ENCODE measurements at places on chromosomes 2 and 18.

GRCh38 chr18:24993628-24994027 lies 358.3 kb downstream of the ZNF521 start:
- no peak for DNase-seq

GRCh38 chr2:65813631-65814173 lies 381.3 kb upstream of the SPRED2 start:
- no peak for DNase-seq

DNA sequence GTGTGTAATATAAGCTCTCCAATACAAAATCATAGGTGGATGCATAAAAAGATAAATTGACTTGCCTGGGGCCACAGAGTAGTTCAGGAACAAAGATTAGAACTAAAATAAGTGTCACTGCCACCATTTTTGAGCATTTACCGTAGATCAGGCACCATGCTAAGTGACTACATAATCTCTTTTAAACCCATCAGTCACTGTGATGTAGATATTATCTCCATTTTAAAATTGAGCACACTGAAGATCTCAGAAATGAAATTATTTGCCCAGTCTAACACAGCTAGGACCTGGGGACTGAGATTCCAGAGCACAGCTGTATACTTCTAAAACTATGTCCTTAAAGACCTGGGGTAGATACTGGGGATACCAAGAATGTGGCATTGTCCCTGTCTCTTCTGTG lies 737.3 kb downstream of the CNTNAP5 start:
- DNase-seq = no peak

DNA sequence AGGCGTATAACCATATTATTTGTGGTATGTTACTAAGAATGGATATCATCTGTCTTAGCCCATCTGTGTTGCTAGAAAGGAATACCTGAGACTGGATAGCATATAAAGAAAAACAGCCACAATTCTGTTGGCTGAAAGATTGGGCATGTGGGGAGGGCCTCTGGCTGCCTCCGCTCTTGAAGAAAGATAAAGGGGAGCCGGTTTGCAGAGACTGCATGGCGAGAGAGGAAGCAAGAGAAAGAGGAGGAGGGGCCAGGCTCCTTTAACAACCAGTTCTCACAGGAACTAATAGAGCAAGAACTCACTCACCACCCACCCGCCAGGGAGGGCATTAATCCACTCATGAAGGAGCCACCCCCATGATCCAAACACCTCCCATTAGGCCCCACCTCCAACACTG lies 29.2 kb upstream of the UXS1 start:
- DNase-seq = no peak

- DNase-seq = no peak
Measured at GRCh38 chr2:190080527-190081049, 18.1 kb upstream of the MSTN start.

DNA sequence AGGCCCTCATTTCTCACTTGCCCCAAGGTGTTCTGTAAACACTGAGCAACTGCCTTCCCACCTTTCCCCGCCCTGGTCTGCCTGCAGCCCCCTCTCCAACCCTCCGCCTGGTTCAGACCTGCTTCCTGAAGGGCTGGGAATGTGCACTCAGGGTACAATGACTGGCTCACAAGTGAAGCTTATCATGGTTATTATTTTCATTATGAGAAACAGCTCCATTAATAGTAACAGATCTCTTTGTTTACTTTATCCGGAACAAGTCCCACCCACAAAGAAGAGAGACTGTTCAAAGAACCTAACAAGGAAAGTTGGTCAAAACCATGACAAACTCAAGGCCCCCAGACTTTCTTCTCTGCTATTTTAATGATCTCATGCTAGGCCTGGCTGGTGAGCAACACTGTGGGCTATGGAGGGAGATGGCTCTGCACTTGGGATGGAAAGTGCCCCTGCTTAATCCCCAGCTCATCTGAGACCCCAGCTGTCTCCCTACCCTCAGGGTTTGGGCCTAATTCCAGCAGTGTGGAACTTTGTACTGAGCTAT lies 36.7 kb downstream of the ARHGAP25 start:
- peak; percentile 72 for DNase-seq

DNA sequence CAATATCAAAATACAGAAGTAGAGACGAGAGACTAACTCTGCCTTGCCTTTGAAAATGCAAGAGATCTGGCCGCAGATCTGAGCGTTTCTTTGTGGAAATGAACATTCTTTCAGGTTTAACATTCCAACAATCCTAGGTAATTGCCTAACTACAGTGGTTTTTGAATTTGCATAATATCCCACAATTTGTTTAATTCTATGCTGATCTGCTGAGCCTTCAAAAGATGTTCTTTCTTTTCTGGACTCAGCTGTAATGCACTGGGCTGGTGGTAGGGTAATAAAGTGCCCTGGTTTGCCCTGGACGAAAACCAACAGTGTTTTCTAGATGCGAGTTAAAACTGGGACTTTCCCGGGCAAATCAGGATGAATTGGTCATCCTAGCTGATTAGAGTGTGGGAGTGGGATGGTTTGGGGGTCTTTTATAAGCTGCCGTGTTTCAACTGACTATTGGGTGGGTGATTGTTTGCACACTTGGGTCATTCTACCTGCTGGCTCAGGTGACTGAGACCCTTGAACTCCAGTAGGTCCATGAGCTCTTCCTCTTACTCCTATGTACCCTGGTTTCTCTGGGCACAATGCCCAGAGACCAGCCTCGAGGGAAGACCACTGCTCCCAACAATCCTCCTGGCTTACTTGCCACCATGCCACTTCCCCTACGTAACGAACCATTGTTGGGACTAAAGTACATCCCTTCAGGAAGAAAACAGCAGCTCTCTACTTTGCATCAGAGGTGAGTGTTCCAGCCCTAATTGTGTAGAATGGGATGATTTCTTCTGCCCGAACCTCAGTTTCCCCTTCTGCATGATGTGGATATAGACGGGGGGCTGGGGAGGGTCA lies 3.4 kb upstream of the PAX8 start:
- DNase-seq = peak; percentile 23

GRCh38 chr18:75677696-75678455 lies 250.4 kb upstream of the SMIM21 start:
- DNase-seq = no peak

DNA sequence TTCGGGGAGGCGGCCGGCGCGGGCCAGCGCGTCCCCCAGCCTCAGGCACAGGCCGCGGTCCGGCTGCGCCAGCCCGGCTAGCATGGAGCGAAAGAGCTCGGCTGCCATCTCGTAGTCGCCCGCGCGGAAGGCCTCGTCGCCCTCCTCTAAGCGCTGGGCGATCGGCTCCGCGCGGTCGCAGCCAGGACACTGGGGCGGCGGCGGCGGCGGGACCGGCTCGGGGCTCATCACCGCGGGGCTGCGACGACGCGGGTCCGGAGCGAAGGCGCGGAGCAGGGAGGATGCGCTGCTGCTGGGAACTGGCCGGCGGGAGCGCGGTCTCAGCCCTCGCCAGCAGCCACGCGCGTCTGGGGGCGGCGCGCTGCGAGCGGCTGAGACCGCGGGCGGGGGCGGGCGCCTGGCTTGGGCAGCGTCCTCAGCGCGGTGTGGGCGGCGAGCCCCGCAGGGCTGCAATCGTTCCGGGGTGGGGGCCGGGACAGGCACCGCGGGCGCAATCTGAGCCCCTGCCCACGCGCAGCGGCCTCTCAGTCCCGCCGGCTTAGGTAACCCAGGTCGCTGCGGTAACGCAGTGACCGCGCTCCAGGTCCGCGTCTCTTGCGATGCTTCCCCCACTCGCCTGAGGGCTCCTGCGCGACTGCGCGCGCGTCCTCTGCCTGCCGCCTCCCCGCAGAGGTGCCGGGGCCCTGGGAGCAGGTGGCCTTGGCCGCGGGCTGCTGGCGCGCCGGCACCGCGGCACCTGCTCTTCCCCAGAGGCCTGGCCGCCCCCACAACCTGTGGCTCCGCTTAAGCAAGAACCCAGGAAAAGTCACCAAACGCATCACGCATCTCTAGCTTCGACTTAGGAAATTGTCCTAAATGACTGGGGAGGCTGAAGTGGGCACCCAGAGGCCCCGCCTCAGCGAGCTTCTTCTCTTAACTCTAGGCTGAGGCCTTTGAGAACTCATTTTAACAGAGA lies at the start of gene LONRF2:
Gene LONRF2 (minus strand): TSS at position 636 of the 955 bp plus-strand sequence. CDS start 408 bp downstream, at position 228.
- DNase-seq = no peak

GRCh38 chr2:207762146-207762545 lies 7.6 kb downstream of the FZD5 start:
- DNase-seq = no peak

GRCh38 chr2:173705656-173706055 lies 259.5 kb downstream of the SP3 start:
- no peak for DNase-seq

DNA sequence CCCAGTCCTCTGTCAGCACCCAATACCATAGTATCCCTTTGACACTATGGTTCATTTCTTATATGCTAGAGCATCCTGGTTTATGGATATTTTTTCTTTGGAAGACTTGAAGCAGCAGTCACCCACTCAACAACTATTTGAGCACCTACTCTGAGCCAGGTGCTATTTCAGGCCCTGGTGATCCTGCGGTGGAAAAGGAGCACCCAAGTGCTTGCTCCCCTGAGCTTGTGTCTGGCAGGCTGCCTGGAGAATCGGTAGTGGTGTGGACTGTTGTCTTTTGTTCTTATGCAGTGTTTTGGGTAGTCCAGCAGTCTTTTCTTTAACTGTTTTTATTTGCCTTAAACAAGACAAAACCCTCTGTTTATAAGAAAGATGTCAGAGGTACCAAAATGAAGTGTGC lies 28.9 kb downstream of the NCK2 start:
- no peak for DNase-seq

DNA sequence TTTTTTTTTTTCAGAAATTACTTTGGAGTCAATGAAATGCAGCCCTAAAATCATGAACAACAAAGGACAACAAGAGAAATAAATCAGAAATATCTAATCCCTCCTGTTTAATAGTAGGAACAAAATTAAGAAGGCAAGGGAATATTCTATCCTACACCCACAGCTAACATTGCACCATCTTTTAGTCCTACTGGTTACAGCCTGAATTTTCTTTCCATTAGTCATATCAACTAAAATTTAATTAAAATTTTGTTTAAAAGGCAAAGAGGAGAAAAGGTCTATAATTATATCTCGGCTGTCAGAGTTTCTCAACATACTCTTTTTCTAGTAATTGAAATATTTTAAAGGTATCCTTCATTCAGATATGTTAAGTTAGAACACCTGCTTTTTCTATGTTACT lies 61.9 kb downstream of the DTNA start:
- no peak for DNase-seq

DNA sequence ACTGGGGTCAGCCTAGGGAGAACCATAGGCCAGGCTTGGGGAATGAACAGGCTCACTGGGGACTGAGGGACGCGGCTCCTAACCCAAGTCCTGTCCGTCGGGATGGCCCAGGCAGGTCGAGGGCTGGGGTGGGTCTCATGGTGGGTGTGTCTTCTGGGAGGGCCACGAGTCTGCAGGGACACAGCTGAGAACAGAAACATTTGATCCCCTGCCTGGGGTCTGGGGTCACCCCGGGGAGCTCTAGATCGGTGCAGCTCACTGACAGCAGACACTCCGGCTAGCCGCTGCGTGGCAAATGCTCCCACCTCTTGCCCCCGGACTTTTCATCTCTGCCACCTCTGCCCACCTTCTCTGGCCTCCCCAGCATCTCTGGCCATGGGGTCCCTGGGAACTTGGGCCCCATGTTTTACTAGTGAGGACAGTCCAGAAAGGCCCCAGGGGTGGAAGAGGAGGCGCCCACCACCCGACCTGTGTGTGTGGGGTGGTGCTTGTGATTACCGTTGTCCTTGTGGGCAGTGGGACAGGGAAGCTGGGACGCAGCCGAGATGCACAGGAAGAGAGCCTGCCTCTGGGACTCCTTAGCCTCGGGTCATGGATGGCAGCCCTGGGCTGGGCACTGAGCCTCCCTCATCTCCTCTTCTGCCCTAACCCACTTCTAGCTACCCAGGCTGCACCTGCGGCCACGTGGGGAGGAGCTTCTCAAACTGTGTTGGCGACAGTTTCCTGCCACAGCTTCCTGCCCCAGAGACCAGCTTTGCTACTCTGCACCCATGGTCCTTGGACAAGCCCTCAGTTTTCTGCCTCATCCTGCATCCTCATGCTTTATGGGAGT lies 4.9 kb downstream of the ZAP70 start:
- no peak for DNase-seq

- no peak for DNase-seq
Measured at GRCh38 chr2:236239276-236240065, 24.7 kb downstream of the ASB18 start.

GRCh38 chr2:179884193-179884592 lies 22.8 kb upstream of the ZNF385B start:
- no peak for DNase-seq

- no peak for DNase-seq
Measured at GRCh38 chr2:24527536-24527935, 36.5 kb downstream of the NCOA1 start.

DNA sequence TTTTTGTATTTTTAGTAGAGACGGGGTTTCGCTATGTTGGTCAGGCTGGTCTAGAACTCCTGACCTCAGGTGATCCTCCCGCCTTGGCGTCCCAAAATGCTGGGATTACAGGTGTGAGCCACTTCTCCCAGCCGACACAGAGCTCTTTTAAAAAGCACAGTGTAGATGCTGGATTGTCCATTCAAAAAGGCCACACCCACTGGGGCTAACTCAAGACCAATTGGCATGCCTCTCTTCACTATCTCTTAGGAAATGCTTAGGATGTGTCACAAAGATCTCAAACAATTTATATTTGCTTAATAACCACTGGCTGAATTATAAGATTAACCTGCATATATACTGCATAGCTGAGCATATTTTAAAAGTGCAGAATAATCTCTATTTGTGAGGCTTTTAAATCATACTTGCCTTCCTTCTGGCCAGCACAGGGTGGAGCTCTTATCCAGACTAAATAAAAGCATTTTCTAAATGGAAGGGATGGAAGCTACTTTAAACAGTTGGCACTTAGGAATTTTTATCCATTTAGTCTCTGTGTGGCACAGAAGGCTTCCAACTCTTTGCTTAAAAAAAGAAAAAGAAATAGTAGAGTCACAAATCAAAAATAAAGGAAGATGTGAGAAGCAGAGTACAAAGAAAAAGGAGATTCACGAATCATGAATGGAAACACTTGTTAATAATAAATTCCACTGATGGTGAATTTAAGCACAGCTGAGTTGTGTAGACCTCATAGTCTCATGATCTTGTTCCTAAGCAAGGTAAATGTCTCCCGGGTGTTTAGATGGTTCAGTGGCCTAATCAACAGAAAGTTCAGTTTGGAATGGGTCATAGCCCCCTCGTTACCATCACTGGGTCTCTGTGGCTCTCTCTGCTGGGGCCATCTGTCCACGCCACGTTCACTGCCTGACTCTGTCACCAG lies 22.4 kb downstream of the CRYGD start:
- DNase-seq = no peak

DNA sequence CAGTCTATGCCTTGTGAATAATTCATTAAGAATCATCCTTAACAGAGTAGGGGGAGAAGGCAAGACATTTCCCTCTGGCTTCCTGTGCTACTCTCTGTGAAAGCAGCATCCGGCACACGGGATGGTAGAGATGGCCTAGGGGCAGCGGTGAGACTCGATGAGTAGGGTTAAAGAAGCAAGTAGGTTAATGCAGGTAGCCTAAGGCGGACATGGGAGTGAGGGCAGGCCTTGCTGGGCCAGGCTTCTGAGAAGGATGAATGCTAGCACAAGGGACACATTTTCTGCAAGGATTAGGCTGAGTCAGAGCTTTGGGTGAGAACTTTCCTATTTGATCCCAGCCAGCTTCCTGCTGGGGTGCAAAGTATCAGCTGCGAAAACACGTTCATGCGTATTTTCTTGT lies 80.8 kb downstream of the NXPH2 start:
- DNase-seq = no peak

- DNase-seq = no peak
Measured at GRCh38 chr2:239307921-239308613, 92.8 kb downstream of the HDAC4 start.

Measured in fibroblast of skin of back (primary cell).